Heart right ventricle (tissue), 16 donors: ENCODE measurements at places on chromosomes 2 and 18. TPM values are rescaled to one million over a fixed set of nuclear protein-coding genes. Genes with fewer than 3 reads are reported as not detected.
A peak's percentile ranks its signal among the peaks of the same experiment; 100 is the strongest.

DNA sequence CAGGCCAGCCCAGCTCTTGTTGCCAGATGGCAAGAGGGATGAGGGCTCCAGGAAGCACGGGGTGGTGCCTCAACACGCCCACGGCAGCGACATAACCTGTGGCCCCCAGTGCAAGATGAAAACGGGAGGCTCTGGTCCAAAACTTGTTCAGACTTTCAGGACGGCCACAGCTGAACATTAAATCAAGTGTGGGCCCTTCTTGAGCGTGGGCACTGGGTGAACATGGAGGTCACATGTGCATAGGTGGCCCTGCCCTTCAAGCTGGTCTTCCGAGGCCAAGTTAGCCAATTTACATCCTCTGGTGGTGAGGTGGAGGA, 77.5 kb downstream of the NDUFA10 start:
- H3K4me3 ChIP-seq, result no peak overlapping the region
- no peaks in the 10 kb centered on the region for H3K27me3 ChIP-seq
- no peak for DNase-seq
- no peak overlapping the region for H3K27ac ChIP-seq

DNA sequence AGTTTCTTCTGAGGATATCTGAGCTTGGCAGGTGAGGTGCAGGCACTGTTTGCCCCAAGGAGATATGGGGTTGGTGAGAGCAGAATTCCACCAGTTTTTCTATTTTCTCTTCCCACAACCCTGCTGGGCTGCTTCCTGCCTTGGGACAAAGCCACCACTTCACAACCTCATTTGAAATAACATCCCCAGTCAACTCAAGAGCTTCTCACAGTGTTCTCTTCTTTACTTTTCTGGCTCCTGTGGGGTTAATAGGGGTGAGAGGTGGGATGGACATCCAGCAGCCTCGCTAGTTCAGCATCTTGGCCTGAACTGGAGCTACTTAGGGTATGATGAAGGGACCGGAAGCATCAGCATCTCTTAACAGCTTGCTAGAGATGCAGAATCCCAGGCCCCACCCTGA, 106.3 kb downstream of the SLC4A3 start:
- no peaks in the 10 kb centered on the region for H3K4me1 ChIP-seq
- H3K36me3 ChIP-seq, result no peaks in the 10 kb centered on the region
- H3K4me3 ChIP-seq, result no peak overlapping the region
- H3K27me3 ChIP-seq, result no peaks in the 10 kb centered on the region
- no peak overlapping the region for H3K27ac ChIP-seq
- no peak for DNase-seq

GRCh38 chr2:46299365-46300263, 2.4 kb downstream of the EPAS1 start:
- peak; percentile 74 for DNase-seq
- H3K27me3 ChIP-seq, result no peaks in the 10 kb centered on the region
- peaks cover 54% of the 10 kb centered on the region for H3K4me1 ChIP-seq
- peaks cover under 1% of the 10 kb centered on the region for H3K36me3 ChIP-seq
- H3K27ac ChIP-seq, result peak overlapping the region; percentile 96

DNA sequence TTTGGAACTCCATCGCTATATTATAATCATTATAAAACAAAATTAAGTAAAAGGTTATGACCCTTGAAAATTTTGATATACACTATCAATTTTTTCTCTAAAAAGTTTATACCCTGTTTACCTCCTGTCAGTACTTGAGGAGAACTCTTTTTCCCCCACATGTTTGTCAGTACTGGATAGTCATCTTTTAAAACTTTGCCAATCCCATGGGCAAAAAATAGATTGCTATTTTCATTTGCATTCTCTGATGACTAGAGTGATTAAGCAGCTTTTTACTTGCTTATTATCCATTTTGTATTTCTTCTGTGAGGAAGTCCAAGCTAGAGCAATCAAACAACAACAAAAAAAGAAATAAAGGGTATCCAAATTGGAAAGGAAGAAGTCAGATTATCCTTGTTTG, 76.4 kb downstream of the DGKD start:
- peaks cover 15% of the 10 kb centered on the region for H3K4me1 ChIP-seq
- no peaks in the 10 kb centered on the region for H3K27me3 ChIP-seq
- H3K4me3 ChIP-seq, result no peak overlapping the region
- no peak for DNase-seq

GRCh38 chr18:24114924-24115549, 23.8 kb upstream of the CABYR start:
- H3K27me3 ChIP-seq, result no peaks in the 10 kb centered on the region
- no peak overlapping the region for H3K4me3 ChIP-seq

- no peak overlapping the region for H3K27ac ChIP-seq
- DNase-seq, result no peak
- H3K36me3 ChIP-seq, result peaks cover 25% of the 10 kb centered on the region
- no peak overlapping the region for H3K4me3 ChIP-seq
- no peaks in the 10 kb centered on the region for H3K27me3 ChIP-seq
Observed at GRCh38 chr18:49094136-49094535, 143.4 kb upstream of the SMAD7 start.

GRCh38 chr18:41965634-41966255, 10.7 kb downstream of the PIK3C3 start:
- H3K27ac ChIP-seq, result no peak overlapping the region
- H3K27me3 ChIP-seq, result no peaks in the 10 kb centered on the region
- H3K4me3 ChIP-seq, result no peak overlapping the region
- peaks cover 42% of the 10 kb centered on the region for H3K36me3 ChIP-seq
- DNase-seq, result no peak

- H3K27me3 ChIP-seq, result no peaks in the 10 kb centered on the region
- no peak for DNase-seq
- no peak overlapping the region for H3K27ac ChIP-seq
- peak overlapping the region; percentile 47 for H3K4me3 ChIP-seq
Observed at GRCh38 chr2:241802421-241803318, 6.3 kb upstream of the NEU4 start.

DNA sequence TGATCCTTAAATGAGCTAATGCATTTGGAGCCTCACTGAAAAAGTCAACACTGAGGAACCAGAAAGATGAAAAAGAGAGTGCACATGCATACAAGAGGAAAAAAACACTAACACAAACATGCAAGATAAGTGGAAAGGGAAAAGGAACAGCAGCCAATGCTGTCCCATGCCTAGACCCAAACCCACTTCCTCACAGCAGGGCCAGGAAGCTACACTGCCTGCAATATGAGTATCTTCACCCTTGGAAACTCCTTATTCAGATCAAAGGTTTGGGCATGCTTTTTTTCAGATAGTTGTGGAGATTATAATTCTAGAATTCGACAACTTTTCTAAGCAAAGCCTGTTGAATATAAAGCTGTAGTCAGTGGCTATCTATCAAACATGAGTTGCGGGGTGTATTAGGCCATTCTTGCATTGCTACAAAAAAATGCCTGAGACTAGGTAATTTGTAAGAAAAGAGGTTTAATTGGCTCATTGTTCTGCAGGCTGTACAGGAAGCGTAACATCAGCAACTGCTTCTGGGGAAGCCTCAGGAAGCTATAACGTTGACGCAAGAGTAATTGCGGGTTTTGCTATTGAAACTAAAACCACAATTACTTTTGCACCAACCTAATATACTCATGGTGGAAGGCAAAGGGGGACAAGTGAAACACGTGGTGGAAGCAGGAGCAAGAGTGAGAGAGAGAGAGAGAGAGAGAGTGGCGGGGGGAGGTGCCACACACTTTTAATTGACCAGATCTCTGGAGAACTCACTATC, 138.2 kb downstream of the MBD2 start:
- no peak overlapping the region for H3K27ac ChIP-seq
- H3K4me1 ChIP-seq, result peaks cover 9% of the 10 kb centered on the region
- no peaks in the 10 kb centered on the region for H3K27me3 ChIP-seq
- H3K36me3 ChIP-seq, result no peaks in the 10 kb centered on the region
- DNase-seq, result no peak

DNA sequence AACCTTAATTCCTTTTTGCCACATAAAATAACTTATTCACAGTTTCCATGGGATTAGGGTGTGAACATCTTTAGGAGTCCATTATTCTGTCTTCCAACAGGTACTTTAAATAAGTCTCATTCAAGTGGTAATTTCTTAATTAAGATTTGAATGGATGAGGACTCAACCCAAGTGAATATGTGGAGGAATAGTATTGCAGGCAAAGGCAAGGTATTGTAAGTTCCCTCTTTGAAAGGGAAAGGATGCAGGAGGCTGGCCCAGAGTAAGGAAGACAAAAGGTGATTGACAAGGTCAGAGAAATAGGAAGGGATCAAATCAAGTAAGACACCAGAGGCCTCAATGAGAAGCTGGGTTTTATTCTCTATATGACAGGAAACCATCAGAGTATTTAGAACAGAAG, 238.2 kb upstream of the RBMS1 start:
- DNase-seq, result no peak
- H3K4me1 ChIP-seq, result no peaks in the 10 kb centered on the region
- no peak overlapping the region for H3K27ac ChIP-seq
- H3K36me3 ChIP-seq, result no peaks in the 10 kb centered on the region
- no peak overlapping the region for H3K4me3 ChIP-seq

LHCGR gene
- total RNA-seq, result not detected

DNA sequence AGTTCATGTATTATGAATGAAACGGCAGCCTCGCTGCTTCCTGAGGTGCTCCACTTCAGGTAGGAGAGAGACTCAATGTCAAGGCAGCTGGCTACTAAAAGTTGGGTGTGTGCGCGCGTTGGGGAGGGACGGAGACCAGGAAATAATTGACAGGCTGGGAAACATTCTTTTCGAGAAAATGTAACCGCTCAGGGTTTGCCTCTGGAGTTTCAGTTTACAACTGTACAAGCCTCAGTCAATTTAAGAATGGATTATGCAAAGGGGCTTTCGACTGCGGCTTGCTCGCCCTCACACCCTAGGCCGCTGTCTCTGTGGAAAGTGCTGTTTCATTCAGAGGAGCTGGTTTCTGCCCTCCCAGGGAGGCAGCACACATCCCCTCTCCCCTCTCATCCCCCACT, 4.4 kb upstream of the SPRED2 start:
- peak overlapping the region; percentile 99 for H3K27ac ChIP-seq
- peak overlapping the region; percentile 64 for H3K4me3 ChIP-seq
- H3K36me3 ChIP-seq, result no peaks in the 10 kb centered on the region
- peaks cover 29% of the 10 kb centered on the region for H3K4me1 ChIP-seq

DNA sequence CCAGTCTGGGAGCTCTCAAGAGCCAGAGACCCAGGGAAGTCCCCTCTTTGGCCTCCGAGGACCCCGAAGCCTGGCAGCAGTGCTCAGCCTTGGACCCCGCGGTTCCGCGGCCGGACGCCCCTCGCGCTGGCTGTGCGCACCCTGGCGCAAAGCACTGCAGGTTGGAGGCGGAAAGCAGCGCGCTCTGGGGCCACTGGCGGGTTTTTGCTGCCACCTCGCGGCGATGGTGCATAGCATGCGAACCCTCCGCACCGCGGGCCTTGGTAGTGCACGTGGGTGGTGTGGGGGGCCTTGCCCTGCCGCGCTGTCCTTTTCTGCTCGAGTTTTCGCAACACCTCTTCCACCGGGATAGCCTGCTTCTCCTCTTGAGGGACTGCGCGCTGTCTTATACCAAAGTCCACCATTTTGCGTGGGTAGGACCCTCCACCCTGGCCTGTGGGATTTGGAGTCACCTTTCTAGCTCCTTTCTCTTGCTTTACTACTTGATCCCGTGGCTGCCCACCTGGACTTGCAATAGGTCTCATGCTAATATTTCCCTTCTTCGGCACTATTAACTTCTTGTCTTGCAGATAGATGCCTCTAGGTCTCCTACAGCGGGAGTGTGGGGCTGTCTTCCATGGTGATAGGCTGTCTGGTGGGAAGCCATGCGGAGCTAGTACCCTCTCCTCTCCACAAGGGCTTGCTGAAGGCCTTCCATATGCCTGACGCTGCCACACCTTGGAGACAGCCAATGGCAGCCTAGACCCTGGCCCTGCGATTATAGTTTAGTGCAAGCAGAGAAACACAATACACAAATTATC, 14.3 kb downstream of the SIX3 start:
- peak overlapping the region; percentile 18 for H3K4me3 ChIP-seq
- no peaks in the 10 kb centered on the region for H3K36me3 ChIP-seq
- peaks cover 25% of the 10 kb centered on the region for H3K4me1 ChIP-seq
- DNase-seq, result peak; percentile 61

- peaks cover 29% of the 10 kb centered on the region for H3K4me1 ChIP-seq
- H3K27me3 ChIP-seq, result no peaks in the 10 kb centered on the region
- no peak overlapping the region for H3K4me3 ChIP-seq
Observed at GRCh38 chr18:23189768-23190661, 54.7 kb downstream of the CABLES1 start.

DNA sequence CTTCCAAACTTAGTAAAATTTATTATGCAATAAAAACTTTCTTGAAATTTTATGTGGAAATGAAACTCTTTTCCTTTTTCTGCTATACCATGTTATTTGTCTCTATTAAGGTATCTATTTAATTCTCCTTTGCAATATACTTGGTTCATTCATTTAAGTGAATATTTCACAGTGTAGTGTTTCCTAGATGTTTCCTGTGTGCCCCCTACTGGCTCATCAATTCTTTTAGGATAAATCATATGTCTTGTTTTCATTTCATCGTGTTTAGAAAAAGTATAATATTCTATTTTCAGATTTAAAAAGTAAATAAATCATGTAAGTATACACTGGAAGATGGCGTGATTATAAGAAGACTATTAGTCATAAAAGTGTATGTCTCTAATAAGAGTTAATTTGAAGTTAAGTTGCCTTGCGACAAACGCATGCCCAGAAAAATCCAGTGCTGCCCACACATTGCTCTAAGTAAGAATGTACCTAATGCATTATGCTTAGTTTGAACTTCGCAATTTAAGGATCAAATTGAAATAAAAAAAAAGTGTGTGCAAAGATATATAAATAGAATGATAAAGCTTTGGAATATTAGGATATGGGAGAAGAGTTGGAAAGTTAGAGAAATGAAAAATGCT, 525.4 kb downstream of the KCNJ3 start:
- no peaks in the 10 kb centered on the region for H3K36me3 ChIP-seq
- DNase-seq, result no peak
- no peak overlapping the region for H3K4me3 ChIP-seq
- H3K27me3 ChIP-seq, result no peaks in the 10 kb centered on the region

- DNase-seq, result no peak
- no peak overlapping the region for H3K4me3 ChIP-seq
- no peaks in the 10 kb centered on the region for H3K27me3 ChIP-seq
Observed at GRCh38 chr2:10475811-10476660, 27.9 kb upstream of the ODC1 start.

DNA sequence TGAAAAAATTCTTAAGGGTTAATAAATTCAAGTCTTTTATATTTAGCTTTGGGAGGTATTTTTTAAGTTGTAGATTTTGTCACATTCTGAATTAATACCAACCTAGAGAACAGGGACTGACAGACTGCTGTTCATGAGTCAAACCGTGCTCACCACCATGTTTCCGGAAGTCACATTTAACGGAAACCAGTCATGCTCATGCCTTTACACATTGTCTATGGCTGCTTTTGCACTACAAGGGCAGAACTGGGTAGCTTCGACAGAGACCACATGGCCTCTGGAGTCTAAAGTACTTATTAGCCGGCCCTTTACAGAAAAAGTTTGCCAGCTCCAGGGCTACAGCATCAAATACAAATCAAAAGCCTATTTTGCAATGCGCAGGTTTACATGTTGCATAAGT, 33.3 kb downstream of the LONRF2 start:
- H3K27me3 ChIP-seq, result no peaks in the 10 kb centered on the region
- DNase-seq, result no peak
- H3K4me1 ChIP-seq, result no peaks in the 10 kb centered on the region
- H3K27ac ChIP-seq, result no peak overlapping the region
- H3K4me3 ChIP-seq, result no peak overlapping the region

GRCh38 chr2:14304326-14304725, 328.2 kb upstream of the LRATD1 start:
- H3K36me3 ChIP-seq, result no peaks in the 10 kb centered on the region
- H3K4me3 ChIP-seq, result no peak overlapping the region
- no peak for DNase-seq
- no peaks in the 10 kb centered on the region for H3K27me3 ChIP-seq
- H3K4me1 ChIP-seq, result no peaks in the 10 kb centered on the region
- no peak overlapping the region for H3K27ac ChIP-seq
